Upper lobe of right lung (tissue), 1 donor: ENCODE measurements at places on chromosomes 13 and 19.

DNA sequence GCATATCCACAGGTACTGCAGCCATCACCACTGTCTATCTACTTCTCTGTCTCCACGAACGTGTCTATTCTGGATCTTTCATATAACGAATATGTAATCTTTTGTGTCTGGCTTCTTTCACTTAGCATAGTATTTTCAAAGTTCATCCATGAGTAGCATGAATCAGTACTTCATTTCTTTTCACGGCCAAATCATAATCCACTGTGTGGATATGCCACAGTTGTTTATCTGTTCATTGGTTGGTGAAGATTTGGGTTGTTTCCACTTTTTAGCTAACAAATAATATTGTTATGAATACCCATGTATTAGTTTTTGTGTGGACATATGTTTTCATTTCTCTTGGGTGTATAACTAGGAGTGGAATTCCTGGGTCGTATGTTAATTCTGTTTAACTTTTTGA is 14.4 kb downstream of the RGCC start:
- peaks cover 44% of the 10 kb centered on the region for H3K36me3 ChIP-seq
- H3K4me1 ChIP-seq = peaks cover 9% of the 10 kb centered on the region
- H3K4me3 ChIP-seq = no peak overlapping the region
- no peak for DNase-seq
- no peak overlapping the region for H3K27ac ChIP-seq

- H3K27ac ChIP-seq = no peak overlapping the region
- peaks cover 35% of the 10 kb centered on the region for H3K36me3 ChIP-seq
- H3K4me1 ChIP-seq = peaks cover 18% of the 10 kb centered on the region
Measured at GRCh38 chr19:35760711-35761349, 2.9 kb downstream of the PROSER3 start.

DNA sequence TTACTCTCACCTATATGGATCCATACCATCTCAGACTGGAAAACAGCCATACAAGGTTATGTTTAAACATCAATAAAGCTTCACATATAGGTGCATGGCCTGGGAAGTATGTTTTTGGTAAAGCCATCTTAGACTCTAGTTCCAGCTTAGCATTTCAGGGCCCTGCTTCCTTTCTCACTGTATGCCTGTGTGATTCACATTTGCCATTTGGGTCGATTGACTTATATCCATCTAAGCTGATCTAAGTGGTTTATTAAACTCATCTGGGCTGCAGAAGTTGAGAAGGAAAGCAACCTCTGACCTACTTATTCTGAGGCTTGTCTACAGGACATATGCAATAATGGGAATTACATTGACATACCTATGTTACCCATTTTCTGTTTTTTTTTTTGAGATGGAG is 33.5 kb downstream of the ZNF506 start:
- H3K4me1 ChIP-seq = no peaks in the 10 kb centered on the region
- no peak overlapping the region for H3K27ac ChIP-seq
- H3K36me3 ChIP-seq = peaks cover 56% of the 10 kb centered on the region
- no peaks in the 10 kb centered on the region for H3K27me3 ChIP-seq
- no peak overlapping the region for H3K4me3 ChIP-seq

- H3K27me3 ChIP-seq = no peaks in the 10 kb centered on the region
- peaks cover 33% of the 10 kb centered on the region for H3K4me1 ChIP-seq
- DNase-seq = no peak
- peak overlapping the region; percentile 58 for H3K27ac ChIP-seq
Measured at GRCh38 chr19:38734176-38734425, 10.2 kb downstream of the CAPN12 start.

- H3K27me3 ChIP-seq = no peaks in the 10 kb centered on the region
- H3K36me3 ChIP-seq = no peaks in the 10 kb centered on the region
- H3K4me1 ChIP-seq = no peaks in the 10 kb centered on the region
- H3K27ac ChIP-seq = no peak overlapping the region
- DNase-seq = no peak
Measured at GRCh38 chr13:27673911-27674310, 52.2 kb downstream of the POLR1D start.

DNA sequence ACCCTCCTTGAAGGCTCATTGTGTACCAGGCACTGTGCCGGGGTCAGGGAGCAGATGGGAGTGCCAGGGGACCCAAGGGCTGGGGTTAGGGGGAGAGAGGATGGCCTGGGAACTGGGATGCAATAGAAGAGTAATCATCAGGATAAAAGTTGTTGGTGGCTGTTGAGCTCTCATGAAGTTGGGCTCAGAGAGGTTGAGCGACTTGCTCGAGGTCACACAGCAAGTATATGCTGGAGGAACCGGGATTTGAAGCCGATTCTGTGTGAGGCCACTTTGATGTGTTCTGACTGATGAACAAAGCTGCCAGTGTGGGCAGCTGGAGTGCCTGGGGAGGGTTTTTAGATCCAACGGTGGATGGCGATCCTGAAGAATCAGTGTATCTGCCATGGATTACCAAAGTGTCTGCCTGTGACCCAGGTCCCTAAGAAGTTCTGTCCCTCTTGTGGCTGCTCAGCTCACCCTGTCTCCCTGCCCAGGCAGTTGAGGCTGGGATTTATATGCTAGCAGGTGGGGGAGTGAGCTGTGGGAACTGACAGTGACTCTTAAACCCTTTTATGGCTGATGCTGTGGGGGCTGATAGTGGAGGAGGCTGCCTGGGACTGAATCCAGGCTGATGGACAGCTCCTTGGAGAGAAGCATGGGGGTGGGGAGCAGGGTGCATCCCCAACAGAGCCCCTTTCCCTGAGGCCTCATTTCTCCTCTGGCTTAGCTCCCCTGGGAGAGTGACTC is 8.3 kb downstream of the ARHGEF18 start:
- no peak overlapping the region for H3K27ac ChIP-seq
- no peak for DNase-seq
- no peak overlapping the region for H3K4me3 ChIP-seq
- H3K27me3 ChIP-seq = no peaks in the 10 kb centered on the region
